ENCODE measurements at places on chromosomes 2 and 18. TPM values are rescaled to one million over a fixed set of nuclear protein-coding genes. Genes with fewer than 3 reads are reported as not detected.

Gene ANKRD29
- 7.3 TPM for total RNA-seq

Gene KIF1A
- total RNA-seq = not detected

Gene FBXO41
- 1.6 TPM for total RNA-seq

Gene PRSS56
- not detected for total RNA-seq

Gene IL1B
- 54.3 TPM for total RNA-seq

Gene LRATD1
- total RNA-seq = 0.09 TPM

Gene OSR1
- 36.5 TPM for total RNA-seq

Gene DPP4
- 251 TPM for total RNA-seq

Gene TNS1
- 74.4 TPM for total RNA-seq

Gene ZNF804A
- total RNA-seq = 2.0 TPM

Gene DSC3
- total RNA-seq = 0.14 TPM

Gene ATP6V1B1
- 0.71 TPM for total RNA-seq

Gene NT5C1B
- not detected for total RNA-seq

Gene ODC1
- total RNA-seq = 91.2 TPM
